Hematopoietic multipotent progenitor cell treated with erythropoietin and hydrocortisone succinate and interleukin-3 and kit ligand, for 4 days (in vitro differentiated cells): ENCODE measurements at places on chromosomes 7 and 10.

GRCh38 chr7:1512781-1513656, 8.8 kb upstream of the INTS1 start:
- peak; percentile 95 for DNase-seq

GRCh38 chr10:35690534-35690933, 48.4 kb upstream of the FZD8 start:
- no peak for DNase-seq

- no peak for DNase-seq
These were observed 236.4 kb upstream of the GPR26 start for GRCh38 chr10:123429706-123430221.

GRCh38 chr7:51229620-51230323, 86.8 kb downstream of the COBL start:
- no peak for DNase-seq

DNA sequence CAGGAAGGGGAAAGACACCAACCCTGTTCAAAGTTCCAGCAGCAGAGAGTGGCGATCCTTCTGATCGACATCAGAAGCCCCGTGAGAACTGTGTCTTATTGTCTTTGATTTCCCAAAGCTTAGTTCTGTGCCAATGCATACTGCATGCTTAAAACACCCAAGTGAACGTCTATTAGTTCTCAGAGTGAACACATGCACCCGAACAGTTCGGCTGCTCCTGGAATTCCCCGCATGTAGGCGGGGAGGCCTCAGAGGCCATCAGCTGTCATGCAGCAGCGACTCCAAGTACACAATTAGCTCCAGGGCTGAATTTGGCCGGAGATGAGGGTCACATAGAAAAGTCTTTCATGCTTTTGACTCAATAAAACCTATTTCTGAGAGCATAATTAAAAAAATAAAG, 276.9 kb downstream of the ZMYND11 start:
- DNase-seq, result no peak
